ENCODE measurements at places on chromosomes 11 and 22.

- no peak for DNase-seq
These were observed 53.3 kb downstream of the CERK start for GRCh38 chr22:46684706-46685105.

DNA sequence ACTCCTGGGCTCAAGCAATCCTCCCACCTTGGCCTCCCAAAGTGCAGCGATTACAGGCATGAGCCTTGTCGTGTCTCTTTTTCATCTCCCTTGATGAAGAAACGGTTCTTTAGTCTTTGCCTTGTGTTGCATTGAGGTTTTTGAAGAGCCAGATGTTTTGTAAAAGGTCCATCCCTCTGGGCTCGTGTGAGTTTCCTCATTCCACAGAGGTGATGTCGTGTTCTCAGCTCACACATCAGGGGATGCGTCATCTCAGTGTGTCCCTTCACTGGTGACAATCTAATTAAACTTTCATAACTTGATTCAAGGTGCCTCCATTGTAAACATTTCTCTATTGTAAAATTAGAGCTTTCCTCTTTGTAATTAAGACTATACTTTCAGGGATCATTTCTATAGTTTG lies 29.7 kb upstream of the TEF start:
- DNase-seq: no peak

DNA sequence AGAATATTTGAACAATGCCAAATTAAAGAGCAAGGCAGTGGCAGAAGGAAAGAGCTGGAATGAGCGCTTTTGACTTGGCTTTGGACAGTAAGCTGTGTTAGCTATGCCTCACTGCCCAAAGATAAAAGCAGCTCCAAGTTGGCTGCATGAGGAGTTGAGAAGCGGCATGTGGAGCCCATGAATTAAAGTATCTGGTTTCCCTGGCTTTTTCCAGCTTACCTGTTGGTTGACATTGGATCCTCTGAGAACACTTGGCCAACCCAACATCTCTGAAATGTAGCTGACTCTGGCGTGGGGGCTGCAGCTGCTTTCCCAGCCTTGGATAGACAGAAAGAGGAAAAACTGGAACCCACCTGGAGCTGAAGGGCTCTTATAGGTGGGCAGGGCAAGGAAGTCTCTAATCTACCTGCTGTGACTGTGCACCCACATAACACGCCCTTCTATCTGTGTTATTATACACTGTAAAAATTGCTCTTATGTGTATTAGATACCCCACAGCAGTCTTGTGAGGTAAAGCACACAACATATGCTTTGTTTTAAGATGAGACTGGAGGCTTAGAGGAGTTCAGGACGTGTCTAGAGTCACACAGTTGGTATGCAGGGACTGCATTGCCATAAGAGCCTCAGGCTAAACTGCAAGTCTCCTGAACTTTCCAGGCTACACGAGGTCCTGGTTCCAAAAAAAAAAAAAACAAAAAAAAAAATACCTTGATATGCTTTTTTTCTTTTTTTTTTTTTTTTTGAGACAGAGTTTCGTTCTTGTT lies 5.8 kb downstream of the UBASH3B start:
- DNase-seq: peak; percentile 56

GRCh38 chr22:48960980-48961660 lies 866.6 kb downstream of the BRD1 start:
- DNase-seq: no peak

DNA sequence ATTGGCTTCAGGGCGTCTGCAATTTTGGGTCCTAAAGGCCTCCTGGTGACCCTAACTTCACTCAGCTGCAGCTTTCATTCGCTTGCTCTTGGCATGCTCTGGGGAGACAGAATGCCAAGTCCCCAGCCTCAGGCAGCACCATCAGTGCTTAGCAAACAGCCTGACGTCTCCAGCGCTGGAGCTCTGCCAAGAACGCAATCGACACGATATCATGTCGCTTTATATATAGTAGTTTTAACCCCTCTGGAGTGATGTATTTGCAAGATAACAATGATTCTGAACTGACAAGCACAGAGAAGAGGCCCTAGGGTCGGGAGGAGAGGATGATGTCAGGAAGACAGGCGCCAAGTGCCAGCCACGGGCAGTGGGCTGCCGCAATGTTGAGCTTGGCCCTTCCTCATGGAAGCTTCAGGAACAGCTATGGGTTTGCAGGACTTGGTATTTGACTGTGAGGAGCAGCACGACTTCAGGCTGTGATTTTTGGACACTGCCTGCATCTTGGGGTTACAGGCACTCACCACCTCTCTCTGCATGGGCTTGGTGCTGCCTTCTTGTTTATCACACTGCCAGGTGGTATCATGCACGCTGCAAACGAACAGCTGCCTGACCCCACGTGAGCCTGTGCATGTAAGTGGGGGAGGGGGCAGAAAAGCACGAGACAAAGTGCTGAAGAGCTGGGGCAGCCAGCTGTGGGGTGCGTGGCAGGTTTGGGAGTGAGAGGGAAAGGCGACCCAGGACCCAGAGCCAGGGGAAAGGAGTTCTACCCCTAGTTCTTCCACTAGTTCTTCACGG lies 26.1 kb downstream of the B3GAT1 start:
- no peak for DNase-seq

DNA sequence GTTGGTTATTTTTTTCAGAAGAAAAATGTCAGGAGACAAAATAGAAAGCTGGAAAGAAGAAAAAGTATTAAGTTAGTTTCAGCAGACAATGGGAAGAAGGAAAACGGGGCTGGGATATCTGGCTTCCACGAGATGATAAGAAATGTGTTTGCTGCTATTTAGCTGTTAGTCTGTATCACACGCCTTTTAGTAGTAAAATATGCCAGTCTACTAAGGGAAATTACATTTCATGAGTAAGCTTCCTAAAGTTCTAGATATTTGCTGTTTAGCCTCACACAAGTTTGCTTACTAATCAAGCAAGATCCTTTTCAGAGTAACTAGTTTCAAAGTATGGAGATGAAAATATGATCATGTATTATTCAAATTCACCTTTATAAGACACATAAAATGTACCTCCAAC lies 1.5 kb downstream of the OR51B4 start:
- DNase-seq: no peak

GRCh38 chr22:30701872-30702271 lies 7.2 kb downstream of the OSBP2 start:
- DNase-seq: no peak

DNA sequence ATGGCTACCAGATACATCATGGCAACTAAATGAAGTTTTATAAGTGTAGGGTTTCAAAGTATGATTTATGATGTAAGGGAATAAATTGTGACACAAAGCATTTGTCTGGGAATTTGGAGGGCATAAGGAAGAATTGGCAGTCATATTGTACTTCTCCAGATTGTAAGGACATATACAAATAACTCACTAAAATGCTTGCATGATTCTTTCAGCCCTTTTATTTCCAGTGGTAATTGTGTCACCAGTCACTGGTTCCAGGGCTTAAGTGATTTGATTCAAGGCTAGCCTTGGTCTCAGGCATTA lies 299.4 kb upstream of the ANO5 start:
- DNase-seq: no peak

Measured in HFF-Myc (cell line).